ENCODE measurements at places on chromosomes 4 and X.

DNA sequence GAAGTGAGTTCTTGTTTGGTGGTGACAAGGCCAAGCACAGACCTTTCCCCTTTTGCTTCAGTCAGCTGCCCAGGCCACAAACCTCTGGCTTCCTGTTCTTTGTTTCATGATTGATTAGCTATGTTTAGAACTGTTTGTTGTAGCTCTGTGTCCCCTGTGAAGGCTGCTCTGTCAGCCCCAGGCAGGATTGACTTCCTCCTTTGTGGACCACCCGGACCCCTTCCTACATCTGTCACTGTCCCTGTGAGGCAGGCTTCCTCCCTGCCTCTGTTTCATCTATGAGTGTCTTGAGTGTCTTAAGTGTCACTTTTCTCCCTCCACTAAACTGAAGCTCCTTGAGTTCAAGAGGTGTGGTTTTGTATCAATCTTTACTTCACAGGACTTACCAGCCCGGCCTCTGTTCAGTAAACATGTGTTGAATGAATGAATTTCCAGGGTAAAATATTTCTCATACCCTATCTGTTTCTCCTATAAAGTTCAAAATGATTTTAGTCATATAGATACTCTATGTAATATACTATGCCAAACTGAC, 83.5 kb downstream of the ZNF674 start:
- DNase-seq, result no peak

DNA sequence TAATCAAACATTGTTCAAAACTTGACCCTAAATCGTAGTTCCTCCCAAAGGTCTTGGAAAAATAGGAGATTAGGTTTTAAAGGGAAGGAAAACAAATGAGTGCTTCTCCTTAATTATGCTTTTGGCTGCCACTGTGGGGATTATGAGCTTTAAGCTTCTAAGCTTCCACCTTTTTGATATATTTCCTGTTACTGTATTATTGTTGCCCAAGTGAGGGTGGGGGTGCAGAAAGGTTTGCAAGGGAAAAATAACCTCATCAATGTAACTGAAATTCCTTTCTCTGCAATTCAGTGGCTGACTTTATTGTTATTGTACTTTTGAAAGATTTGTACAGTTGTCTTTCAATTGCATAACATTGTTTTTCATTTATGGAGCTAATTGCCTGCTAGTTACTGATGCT, 285.1 kb downstream of the FRMPD4 start:
- DNase-seq, result no peak

DNA sequence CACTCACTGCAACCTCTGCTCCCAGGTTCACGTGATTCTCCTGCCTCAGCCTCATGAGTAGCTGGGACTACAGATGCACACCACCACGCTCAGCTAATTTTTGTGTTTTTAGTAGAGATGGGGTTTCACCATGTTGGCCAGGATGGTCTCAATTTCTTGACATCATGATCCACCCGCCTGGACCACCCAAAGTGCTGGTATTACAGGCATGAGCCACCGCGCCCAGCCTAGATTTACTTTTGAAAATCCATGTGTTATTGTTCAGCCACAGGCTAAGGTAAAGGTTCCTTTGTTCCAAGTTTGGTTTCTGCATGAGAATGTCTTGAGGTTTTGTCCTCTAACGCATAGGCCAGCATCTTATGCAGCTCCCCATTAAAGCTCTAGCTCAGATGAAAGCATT, 371.6 kb downstream of the DMD start:
- DNase-seq, result no peak

- DNase-seq, result no peak
These were observed 247.9 kb upstream of the EPHA5 start for GRCh38 chr4:65918212-65918611.

GRCh38 chr4:1414831-1415680, 8.8 kb upstream of the NKX1-1 start:
- no peak for DNase-seq

DNA sequence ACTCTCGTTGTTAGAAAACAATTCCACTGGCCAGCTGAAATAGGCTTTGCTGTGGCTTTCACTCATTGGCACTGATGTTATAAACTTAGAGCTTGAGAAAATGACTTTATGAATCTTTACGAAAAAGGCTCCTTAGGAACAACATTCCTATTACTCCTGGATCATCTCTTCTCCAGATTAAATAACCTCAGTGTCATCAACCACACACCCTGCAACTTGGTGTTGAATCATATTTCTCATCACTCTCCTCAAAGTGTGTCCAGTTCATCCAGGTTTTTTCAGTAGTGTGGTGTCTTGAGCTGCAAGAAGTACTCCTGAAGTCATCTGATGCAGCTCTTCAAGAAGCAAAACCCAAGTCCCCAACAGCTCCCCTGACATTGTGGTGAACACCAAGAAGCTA, 28.1 kb upstream of the ANOS1 start:
- DNase-seq, result no peak

DNA sequence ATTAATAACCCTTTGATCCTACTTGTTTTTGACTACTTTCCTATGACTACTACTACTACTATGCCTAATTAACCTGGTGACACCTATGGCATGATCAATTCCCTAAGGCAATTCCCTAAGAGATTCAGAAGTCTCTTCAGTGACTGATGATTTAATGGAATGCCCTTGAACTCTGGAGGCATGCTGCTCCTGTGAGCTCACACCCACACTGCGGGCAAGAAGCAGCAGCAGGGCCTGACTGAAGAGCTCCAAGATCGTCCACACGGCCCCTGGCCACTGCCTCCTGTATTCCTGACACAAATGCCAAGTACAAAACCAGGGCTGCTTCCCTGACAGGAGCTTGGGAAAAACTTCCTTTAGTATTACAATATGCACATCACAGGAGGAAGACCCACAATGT, 74.2 kb upstream of the STS start:
- DNase-seq, result no peak
